ENCODE measurements at places on chromosomes 3 and 15.

DNA sequence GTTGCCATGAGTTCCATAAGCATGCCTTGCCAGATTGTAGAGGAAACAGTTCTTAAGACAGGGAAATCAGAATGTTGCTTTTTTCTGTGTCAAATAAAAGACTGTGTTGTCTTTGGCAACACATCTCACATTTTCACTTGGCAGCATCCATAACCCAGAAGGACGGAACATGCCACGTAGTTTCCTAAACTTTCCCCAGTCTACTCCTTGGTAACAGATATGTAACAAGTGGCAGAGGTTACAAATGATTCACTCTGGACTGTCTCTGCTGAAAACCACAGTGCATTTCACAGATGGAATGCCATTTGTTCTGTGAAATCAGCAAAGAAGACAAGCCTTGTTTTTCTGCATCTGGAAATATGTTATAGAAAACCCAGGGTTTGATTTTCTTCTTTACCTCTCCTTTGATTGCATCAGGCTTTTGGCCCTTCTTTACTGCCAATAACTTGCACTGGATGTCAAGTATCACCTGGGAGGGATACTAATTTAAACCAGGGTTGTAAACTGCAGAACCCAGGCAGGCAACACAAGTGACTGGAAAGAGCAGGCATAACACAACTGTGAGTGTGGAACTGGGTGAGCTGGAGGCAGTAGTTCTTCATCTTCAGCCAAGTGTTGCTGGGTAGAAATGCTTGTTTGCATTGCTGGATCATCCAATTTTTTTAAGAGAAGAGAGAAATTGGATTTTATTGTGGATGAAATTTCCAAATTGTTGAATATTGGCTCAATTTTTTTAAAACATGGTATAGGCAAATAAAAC is 124.4 kb upstream of the FOXB1 start:
- peak; percentile 50 for DNase-seq

DNA sequence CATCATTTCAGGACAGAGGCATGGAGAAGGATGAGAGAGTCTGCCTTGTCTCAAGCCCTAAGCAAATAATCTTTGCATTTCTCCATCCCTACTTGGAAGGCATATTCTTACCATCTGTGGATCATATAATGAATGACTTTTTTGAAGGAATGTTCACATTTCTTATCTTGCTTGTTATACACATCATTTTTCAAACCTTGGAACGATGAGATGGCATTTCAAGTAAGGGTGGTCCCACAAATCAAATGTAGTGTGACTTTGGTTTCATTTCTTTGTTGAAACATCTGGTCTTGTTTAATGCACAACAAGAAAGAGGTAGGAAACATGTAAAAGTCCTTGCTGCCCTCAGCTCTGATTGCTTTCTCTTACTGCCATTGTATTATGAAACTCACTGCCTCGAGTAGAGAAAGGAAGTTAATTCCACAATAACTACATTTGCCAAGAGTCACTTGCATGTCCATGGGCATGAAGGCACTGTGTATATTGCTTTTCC is 32.1 kb downstream of the RBMS3 start:
- no peak for DNase-seq

DNA sequence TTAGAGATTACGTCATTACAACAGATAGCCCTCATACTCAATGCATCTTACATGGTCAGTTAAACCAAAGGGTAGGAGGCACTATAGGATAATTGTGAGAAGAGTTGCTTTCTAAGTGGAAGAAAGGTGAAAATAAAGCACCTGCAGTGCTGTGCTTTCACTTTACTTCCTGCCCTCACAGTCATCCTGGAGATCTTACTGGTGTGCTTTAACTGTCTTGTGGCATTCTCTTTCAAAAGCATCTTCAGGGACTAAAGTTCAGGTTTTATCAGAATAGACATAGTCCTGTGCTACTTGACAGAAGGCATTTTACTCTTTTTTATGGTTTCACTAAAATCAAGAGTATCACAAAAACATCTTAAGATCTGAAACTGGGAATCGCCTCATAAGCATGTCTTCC is 286.6 kb downstream of the ZBTB20 start:
- DNase-seq, result no peak

DNA sequence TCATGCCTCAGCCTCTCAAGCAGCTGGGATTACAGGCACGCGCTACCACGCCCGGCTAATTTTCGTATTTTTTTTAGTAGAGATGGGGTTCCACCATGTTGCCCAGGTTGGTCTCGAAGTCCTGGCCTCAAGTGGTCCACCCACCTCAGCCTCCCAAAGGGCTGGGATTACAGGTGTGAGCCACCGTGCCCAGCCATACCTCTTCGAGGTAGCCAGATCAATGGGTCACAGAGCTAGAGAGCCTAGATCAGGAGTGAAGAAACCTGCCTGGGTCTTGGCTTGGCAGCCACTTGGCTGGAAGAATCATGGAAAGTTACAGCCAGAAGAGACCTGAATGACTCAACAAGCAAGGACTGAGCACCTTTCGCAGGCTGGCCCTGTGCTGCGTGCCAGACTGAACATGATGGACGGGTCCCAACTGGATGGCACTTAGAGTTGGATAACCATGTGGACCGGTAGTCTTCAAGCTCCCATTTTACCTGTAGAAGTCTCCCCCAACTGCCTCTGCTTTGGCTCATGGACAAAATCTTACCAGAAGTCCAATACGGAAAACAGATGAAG is 29.7 kb downstream of the GNB5 start:
- DNase-seq, result no peak

DNA sequence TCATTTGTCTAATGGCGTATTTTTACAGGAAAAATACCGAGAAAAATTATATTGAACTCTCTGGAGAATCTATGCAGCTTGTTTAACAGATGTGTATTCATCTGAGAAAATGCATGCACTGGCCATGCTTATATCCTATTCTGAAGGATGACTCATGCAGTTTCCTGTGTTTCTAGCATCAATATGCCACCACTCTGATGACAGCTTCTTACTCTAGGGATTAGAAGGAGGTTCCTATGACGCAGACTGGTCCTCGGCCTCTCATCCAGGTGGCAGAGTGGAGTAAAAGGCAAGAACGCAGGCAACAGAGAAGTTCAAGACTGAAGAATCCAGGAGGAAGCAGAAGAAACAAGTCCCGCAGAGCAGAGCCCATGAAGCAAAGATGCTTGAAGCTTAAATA is 910.0 kb upstream of the ROBO1 start:
- DNase-seq, result no peak

GRCh38 chr3:124777762-124778470 is 47.7 kb downstream of the UMPS start:
- DNase-seq, result no peak

Measured in kidney tubule cell (primary cell).